Muscle of leg (tissue), 16 donors: ENCODE measurements at places on chromosomes 5 and 9.

DNA sequence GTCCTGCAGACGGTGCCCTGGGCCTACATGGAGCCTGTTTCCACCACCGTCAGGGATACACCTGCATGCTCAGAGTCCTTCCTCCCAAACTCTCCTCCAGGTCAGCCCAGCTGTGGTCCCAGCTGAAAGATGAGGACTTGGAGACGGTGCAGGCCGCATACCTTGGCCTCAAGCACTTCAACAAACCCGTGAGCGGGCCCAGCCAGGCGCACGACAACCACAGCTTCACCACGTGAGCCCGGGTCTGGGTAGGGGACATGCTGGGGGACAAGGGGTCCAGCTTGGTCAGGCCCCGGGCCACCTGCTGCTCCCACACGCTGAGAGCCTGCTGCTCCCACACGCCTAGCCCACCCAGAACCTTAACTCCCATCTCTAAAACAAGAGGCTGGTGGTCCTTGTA is 16.6 kb upstream of the CARD19 start:
- H3K4me3 ChIP-seq = no peak overlapping the region
- no peak overlapping the region for H3K27ac ChIP-seq
- peaks cover 8% of the 10 kb centered on the region for H3K4me1 ChIP-seq
- no peak for DNase-seq
- H3K27me3 ChIP-seq = no peaks in the 10 kb centered on the region
- H3K36me3 ChIP-seq = no peaks in the 10 kb centered on the region

DNA sequence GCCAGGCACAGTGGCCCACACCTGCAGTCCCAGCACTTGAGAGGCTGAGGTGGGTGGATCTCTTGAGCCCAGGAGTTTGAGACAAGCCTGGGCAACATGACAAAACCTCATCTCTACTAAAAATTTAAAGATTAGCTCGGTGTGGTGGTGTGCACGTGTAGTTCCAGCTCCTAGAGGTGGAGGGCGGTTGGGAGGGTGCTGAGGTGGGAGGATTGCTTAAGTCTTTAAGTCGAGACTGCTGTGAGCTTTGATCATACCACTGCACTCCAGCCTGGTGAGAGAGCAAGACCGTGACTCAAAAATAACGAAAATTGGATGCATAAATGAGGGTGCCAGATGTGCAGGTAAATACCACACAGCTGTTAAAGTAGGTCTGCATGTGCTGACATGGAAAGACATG is 39.3 kb upstream of the TDRD7 start:
- H3K27me3 ChIP-seq = no peaks in the 10 kb centered on the region
- peaks cover 49% of the 10 kb centered on the region for H3K36me3 ChIP-seq
- no peak for DNase-seq

DNA sequence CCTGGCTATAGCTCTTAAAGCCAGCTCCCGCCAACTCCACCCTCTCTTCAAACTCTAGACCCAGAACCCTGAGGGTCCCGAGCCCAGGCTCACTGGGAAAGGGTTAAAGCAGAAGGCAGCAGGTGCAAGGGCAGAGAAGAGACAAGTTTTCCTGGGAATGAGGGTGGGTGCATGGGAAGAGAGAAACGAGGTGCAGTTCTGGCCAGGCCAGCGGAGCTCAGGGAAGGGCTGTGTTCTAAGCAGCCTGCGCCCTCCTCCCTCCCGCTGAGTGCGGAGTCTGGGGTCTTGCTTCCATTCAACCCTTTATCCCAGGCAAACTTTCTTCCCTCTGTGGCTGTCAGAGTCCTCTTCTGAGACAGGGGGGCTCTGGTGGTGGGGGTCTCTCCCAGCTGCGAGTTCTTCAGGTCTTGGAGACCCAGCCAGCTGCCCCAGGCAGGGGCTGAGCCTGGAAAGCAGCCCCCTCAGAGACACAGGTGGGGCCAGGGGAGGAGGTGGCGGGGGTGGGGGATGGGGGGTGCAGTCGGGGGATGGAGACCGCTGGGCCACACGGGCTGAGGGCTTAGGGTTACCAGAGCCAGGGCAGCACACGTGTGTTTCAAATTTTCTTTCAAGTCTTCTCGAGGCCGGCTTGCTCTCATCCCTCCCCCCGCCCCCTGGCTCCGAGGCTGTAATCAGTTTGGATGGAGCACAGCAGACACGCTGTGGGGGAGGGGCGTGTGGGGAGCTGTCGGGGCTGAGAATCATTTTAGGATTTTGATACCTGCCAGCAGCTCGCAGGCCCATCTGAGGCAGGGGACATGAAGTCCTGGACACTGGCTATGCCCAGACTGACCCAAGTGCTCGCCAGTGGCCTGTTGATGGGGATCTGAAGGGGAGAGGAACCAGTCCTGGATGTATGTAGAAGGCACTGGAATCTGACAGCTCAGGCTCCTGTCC is 169.6 kb upstream of the SMIM23 start:
- no peaks in the 10 kb centered on the region for H3K36me3 ChIP-seq
- peaks cover 18% of the 10 kb centered on the region for H3K27me3 ChIP-seq
- H3K4me1 ChIP-seq = peaks cover 18% of the 10 kb centered on the region

DNA sequence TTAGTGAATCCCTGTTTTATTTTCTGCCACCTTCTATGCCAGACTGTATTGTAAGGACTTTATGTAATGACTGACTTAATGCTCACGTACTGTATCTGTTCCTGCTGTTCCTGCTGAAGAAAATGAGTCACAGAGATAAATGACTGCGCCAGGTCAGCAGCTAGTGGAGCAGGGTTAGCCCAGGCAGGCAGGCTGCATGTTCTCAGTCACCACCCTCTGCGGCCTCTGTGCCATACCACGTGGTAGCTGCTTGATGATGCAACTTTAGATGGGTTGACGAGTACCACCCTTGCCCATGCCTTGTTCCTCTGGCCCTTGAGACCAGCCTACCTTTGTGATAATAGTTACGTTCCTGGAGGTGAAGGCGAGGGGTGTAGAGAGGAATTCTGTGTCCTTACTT is 161.9 kb downstream of the TRIO start:
- H3K27ac ChIP-seq = no peak overlapping the region
- no peaks in the 10 kb centered on the region for H3K4me1 ChIP-seq
- H3K4me3 ChIP-seq = no peak overlapping the region
- DNase-seq = no peak
- H3K36me3 ChIP-seq = peaks cover 38% of the 10 kb centered on the region
